Left renal pelvis (tissue), 4 donors: ENCODE measurements at places on chromosomes 13 and 19.

- DNase-seq: no peak
Measured at GRCh38 chr19:19420570-19421298, 15.3 kb downstream of the GATAD2A start.

DNA sequence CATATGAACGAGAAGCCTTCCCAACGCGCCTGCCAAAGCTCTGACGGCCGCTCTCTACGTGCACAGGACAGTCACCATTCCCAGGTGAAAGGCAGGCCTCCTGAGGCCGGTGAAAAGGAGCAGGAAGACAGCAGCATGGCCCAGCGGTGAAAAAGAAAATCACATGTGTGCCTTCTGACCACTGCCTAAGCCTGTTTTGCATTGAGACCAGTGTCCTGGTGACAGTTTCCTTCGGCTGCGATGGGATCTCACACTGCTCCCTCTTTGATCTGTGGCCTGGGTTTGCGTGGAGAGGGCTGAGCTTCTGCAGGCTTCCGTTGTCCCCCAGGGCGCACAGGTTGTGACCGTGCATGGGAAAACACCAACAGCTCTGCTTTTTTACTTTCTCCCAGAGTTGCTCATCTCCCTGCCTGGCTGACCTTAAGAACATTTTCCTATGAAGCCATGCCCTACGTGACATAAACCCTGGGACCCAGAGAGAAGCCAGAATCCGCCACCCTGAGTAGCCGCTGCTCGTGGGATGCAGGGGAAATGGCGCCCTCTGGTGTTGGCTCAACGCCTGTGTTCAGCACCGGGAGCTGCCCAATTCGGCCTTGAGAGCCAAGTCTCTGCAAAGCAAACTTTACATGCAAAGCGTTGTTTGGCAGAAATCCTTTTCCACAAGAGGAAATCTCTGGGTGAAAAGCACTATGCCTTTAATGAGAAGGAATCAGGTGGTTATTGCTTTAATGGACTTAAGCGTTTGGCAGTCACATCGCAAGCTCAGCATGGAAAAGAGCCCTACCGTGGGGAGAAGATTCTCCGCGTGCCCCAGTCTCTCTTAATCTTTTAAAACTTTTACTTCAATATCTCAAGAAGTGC lies 112.2 kb upstream of the GPR12 start:
- DNase-seq: no peak

DNA sequence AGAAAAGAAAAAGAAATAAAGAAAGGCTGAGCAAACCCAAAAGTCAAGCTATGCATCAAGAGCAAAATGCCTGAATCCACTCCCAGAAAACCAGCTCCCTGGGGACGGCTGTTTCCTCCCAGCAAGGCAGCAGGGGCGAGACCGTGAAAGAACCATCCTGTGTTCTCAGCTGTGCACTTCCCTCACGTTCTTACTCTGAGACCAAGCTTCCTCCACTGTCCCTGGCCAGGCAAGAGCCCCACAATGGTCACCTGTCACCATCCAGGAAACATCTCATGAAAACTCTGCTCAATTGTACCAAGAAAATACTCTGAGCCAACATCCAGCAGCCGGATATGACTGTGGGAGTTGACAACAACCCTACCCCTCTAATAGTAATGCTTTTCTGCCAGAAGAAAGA lies 22.9 kb downstream of the RAB20 start:
- no peak for DNase-seq

GRCh38 chr13:26909477-26909876 lies 148.9 kb upstream of the GPR12 start:
- no peak for DNase-seq

GRCh38 chr13:26964278-26965250 lies 204.0 kb upstream of the GPR12 start:
- DNase-seq: no peak

- DNase-seq: no peak
Measured at GRCh38 chr13:40070357-40070756, 414.9 kb downstream of the COG6 start.

- no peak for DNase-seq
Measured at GRCh38 chr13:80649274-80649673, 308.3 kb upstream of the SPRY2 start.

- no peak for DNase-seq
Measured at GRCh38 chr19:49447485-49448431, 3.9 kb downstream of the PIH1D1 start.

DNA sequence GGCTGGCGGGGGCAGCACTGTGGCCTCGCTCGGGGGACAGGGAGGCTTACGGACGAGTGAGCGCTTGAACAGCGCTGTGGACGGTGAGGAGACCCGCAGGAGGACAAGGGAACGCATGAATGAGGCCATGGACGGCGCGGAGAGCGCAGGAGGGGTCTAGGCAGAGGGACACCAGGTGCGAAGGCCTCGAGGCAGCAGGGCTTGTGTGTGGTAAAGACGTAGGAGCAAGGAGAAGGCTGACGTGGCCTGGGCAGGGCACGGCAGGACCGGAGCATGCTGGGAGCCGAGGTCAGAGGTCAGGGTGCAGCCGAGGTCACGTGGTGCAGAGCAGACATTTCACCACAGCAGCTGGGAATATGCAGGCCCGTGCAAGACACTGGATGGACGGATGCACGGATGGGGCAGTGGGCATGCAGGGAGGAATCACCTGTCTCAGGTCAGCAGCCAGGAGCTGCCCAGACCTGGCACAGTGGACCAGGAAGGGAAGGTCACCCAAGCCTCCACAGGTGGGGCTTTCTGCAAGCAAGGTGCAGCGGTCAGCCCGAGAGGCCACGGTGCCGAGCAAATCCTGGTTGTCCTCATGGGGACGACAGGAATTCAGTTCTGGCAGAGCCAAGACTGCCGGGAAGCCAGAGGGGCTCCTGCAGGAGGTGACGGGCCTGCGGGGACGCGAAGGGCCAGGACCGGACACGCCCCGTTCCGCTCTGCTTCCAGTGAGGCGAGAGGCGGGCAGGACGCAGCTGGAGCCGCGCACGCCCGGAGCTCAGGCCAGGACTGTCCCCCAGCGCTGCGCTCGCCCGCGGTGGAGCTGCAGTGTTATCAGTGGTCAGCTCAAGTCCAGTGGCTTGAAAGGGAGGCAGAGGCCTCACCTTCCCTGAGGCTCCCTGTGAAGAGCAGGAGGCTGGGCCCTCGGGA lies 72.2 kb downstream of the RASA3 start:
- DNase-seq: no peak

- no peak for DNase-seq
Measured at GRCh38 chr13:32041429-32041828, 9.9 kb downstream of the FRY start.

DNA sequence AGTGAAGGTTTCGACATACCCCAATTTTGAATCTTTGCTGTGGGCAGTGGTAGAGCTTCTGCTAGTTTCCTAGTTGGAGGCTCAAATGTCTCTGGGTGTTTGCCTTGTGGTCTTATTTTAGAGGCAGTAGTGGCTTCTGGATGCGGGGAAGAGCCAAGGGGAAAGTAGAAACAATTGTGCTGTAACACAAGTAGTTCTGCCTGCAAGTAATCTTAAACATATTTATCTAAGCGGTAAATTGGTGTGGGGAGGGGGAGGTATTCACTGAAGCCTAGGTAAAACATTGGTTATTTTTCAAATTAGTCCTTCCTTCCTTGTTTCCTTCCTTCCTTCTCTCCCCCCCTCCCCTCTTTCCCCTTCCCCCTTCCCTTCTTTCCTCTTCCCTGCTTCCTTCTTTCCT lies at the start of gene PCDH20:
Gene PCDH20 (minus strand): TSS at position 101 of the 400 bp plus-strand sequence. CDS start 691 bp downstream, outside the sequence.
- no peak for DNase-seq

DNA sequence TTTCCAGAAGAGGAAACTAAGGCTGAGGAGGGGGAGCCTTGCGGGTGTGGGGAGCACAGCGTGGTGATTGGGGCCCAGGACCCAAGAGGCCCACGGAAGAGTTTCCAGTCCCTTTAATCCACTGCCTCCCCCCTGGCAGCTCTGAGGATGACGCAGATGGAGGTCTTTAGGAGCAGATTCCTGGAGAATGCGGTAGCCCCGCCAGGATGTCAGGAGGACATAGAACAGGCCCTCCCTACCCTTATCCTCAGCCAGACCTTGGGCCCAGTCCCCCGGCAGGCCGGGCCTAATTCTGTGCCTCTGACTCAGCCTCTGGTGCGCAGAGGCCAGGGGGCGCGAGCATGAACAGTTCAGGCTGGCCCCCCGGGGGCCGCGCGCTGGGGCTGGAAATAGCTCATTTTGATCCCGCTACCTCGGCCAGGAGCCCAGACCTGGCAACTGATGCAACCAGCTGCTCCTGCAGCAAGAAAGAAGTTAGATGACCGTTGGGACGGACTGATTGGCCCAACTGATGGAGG lies 461 bp upstream of the HSPB6 start:
- DNase-seq: no peak

GRCh38 chr13:90455823-90456222 lies 891.7 kb upstream of the MIR17HG start:
- DNase-seq: no peak

DNA sequence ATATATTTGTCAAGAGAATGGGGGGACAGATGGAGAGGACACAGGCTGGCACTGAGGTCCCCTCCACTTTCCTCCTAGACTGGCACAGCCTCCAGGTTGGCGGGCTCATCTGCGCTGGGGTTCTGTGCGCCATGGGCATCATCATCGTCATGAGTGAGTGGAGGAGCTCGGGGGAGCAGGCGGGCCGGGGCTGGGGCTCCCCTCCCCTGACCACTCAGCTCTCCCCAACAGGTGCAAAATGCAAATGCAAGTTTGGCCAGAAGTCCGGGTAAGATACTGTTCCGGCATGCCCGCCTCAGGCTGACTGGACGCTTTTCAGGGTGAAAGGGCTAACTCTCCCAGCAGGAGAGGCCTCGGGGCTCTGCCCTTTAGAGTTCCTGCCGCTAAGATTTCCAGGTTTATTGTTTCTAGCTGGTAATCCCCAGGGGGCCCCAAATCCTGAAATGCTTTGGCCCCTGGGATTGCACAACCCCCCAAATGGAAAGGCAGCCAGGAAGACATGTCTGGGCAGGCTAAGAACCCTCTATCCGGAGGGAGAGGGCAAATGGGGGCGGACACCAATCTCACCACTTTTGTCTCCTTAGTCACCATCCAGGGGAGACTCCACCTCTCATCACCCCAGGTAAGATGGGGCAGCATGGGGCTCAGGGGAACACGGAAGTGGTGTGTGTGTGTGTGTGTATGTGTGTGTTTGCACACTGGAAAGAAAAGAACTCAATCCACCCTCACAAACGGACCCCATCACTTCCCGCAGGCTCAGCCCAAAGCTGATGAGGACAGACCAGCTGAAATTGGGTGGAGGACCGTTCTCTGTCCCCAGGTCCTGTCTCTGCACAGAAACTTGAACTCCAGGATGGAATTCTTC lies 7.3 kb downstream of the FXYD3 start:
- DNase-seq: no peak

DNA sequence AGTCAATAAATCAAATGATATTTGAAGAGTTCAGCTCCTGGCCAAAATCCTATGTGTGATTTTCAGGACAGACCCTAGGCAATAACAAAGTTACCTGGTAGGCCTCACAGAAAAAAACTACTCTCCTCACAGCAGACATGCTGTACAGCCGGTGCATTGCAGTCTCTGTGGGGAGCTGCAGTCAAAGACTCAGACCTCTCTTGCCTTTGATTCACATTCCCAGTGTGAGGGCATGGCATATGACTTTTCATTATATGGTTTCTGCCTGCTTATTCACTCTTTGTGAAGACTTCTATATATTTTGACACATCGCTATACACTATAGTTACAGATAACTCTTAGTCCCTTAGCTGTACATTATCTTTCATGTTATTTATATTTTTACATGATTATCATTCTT lies 2684.3 kb upstream of the PCDH20 start:
- DNase-seq: no peak

DNA sequence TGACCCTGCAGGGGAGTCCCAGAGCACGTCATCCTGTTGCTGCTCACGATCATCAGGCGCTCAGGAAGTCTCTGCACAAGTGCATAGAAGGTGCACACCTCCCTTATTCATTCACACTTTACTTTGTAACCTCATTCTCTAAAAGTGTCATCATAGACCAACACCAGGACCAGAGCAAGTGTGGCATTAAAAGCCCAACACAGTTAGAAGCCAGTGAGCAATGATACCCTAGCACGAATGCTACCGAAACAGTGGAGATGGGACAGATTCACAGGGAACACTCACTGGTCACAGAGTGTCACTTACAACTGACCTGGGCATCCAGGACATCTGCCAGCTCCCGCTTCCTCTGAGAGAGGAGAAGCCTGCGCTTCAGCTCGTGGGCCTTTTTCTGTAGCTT lies 17.0 kb downstream of the HAUS8 start:
- no peak for DNase-seq

- no peak for DNase-seq
Measured at GRCh38 chr13:100443278-100443997, 145.2 kb downstream of the GGACT start.

GRCh38 chr13:50410921-50411746 lies 395.9 kb downstream of the KCNRG start:
- DNase-seq: no peak

DNA sequence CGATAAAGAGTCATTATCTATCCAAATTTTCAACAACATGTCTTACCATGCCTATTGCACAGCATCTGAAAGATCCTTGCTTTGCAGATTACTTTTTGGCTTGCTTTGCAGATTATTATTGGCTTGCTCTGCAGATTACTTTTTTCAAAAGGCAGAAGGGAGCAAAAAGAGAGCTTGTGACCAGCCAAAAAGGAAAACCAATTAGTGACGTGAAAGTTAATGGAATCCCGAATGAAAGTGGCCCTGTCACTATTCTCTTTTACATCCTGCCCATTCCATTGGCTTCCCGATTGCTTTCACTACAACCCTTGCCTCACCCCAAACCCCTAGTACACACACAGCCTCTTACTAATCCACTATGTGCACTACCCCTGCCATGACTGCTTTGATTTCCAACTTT lies 81.3 kb downstream of the LHFPL6 start:
- no peak for DNase-seq

DNA sequence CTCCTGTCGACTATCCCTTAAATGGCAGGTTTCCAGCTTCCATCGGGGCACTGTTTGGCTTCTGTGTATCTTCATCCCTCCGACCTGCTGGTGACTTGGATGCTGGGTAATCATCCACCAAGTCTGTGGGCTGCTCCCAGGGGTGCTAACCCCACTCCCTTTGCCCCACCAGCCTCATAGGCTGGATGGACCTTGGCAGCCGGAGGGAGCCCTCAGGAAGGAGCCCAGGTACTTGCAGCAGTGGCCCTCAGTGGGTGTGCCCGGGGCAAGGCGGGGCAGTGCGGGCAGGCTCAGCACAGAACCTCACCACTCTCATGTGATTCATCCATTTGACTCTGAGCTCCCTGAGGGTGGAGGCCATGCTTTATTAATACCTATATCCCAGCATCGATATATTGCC lies 27.4 kb upstream of the TUBGCP3 start:
- no peak for DNase-seq

GRCh38 chr13:46387064-46387851 lies at the start of gene RUBCNL:
Gene RUBCNL, minus strand, starts transcription at chr13:46387252. Its CDS starts 14,777 bp downstream, at chr13:46372475.
- no peak for DNase-seq

DNA sequence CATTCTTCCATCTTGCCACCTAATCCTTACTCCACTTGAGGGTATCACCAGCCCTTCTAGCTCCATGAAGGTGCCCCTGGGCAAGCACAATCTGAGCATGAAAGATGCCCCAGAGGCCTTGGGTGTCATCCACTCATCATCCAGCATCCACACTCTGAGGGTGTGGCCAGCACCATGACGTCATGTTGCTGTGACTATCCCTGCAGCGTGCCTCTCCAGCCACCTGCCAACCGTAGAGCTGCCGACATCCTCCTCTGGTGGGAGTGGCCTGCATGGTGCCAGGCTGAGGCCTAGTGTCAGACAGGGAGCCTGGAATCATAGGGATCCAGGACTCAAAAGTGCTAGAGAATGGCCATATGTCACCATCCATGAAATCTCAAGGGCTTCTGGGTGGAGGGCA lies 3.1 kb upstream of the KLK3 start:
- no peak for DNase-seq
